GM10248 (cell line): ENCODE measurements at places on chromosomes 6 and 20.

DNA sequence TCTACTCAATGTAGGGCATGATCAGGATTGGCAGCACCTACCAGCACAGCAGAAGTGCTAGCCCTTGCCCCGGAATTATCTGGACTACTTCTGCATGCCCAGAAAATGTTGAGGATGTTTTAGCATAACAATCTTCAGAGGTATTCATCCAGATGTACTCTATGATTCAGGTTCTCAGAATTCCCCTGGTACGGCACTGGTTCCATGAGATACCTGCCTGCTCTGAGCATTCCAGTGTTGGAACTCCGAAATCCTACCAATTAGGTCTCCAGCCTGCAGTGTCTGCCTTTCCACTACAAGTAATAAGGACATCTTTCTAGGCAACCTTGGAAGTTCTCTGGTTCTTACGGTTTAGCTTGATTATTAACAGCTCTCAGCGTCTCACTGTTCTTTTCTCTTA lies 554.5 kb downstream of the HACE1 start:
- no peak for DNase-seq

DNA sequence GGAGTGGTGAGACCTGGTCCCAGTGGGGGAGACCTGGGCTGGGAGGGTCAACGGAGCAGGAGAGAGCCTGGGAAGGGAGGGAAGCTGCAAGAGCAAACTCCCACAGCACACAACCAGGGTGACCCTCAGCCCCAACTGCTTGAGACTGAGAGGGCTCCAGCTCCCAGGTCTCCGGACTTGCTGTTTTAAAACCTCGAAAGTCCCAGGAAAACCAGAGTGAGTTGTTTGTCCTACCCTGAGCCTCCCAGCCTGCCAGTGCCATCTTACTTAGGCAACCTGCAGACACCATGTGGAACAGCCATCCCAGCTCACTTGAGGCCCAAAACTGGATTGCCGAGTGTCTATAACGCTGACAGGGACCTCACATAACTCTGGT lies 4.8 kb upstream of the NTSR1 start:
- no peak for DNase-seq

DNA sequence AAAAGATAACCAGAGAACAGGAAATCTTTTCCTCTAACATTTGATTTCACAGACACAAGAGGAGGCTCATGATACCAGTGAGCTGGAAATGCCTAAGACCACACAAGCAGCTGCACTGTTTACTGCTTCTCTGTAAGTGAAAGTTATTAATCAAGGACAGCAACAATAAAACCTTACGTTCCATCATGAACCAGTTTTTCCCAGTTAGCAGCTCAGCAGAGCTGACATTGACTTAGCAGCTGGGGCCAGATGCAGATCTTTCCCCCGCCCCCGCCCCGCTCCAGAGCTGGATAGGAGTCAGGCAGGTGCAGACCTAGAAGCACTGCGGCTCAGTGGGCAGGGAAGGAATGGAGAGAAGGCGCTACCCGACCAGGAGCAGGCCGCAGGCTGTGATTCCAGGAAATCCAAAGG lies 275.2 kb downstream of the GMDS start:
- no peak for DNase-seq

DNA sequence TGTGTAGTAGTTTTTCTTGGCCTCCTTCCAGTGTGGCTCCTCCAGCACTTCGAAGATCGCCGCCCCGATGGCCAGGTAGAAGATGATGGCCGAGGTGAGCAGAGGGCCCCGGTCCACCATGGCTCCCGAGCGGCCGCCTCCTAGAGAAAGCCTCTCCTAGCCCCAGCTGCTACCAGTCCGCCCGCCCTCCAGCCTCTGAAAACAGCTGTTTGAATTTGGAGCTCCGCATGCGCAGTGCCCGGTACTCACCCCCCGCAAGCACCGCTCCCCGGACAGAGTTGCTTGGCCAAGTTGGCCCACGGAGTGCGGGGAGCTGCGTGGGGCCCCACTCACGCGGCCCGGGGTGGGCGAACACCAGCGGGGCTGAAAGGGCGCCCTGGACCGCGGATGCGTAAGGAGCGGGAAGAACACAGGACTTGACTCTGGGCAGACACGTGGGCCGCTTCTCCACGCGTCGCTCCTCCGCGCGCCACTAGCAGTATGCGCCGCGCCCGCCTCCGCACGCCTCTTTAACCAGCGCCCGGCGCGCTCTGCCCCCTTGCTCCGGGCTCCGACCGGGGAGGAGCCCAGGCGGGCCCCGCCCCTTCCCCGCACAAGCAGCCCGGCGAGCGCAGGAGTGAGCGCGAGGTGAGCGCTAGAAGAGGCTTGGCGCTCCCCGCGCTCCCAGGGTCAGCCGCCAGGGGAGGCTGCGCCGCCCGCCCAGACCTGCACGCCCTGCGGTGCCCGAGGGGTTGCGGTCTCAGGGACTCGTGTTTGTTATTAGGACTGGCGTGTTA lies at the start of gene KCNK5:
KCNK5 (minus strand) TSS at position 484 of the 776 bp plus-strand sequence; CDS start at position 120, 364 bp downstream.
- DNase-seq = peak; percentile 83

DNA sequence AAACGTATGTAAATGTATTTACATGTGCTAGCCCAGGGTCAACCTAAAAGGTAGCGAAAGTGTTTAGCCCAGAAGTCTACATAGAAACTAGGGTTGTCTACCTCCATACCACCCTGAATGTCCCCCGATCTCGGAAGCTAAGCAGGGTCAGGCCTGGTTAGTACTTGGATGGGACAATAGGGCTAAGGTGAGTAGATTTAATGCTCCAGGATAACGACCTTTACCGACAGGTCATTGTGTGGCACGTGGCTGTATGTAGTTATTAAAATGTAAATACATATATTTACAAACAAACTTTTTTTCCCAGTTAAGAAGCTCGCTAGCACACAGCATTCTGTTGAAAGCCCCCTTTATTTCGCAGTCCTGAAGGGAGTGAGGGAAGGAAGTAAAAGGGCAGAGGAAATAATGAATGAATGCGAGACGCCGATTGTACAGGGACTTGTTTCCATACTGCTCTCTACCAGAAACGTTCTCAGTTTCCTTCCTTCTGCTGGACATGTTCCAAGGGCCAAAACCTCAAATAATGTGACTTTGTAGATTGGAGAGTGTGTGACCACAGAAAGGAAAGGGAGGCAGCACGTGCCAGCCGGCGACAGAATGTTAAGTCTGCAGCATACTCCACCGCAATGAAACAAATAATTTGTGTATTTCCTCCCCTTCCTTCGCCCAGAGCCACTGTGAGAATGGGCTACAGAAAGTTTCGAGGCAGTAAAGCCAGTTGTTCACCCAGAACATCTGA lies 612 bp downstream of the ADAT2 start:
- DNase-seq = peak; percentile 20

DNA sequence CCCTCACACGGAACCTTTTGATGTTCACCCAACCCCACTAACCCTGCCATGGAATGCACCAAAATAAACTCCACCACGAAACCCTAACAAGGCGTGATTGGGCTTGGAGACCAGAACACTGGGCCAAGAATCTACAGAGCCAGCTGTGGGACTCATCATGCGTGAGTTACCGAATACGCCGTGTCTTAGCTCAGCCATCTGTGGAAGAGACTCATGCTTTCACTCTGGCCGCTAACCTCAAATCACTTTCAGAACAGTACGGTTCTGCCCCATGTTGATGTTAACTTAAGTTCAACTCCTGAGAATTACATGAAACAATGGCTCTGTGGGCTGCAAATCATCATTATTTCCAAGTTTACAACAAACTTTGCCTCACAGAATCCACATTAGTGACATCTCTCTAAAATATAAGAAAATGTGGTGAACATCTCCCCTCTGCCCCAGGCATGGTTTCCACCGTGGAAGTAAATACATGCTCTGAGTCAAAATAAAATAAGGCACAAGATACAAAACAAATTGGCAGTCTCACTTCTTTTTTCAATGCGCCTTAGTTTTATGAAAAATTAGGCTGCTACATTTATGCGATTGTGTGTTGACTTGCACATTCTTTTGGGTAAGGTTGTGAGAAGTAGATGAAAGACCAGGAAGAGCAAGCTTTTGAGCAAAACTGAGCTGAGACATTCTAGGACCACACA lies 308.9 kb upstream of the EXOC2 start:
- DNase-seq = peak; percentile 45

GRCh38 chr6:12313306-12313991 lies 23.3 kb downstream of the EDN1 start:
- DNase-seq = no peak

DNA sequence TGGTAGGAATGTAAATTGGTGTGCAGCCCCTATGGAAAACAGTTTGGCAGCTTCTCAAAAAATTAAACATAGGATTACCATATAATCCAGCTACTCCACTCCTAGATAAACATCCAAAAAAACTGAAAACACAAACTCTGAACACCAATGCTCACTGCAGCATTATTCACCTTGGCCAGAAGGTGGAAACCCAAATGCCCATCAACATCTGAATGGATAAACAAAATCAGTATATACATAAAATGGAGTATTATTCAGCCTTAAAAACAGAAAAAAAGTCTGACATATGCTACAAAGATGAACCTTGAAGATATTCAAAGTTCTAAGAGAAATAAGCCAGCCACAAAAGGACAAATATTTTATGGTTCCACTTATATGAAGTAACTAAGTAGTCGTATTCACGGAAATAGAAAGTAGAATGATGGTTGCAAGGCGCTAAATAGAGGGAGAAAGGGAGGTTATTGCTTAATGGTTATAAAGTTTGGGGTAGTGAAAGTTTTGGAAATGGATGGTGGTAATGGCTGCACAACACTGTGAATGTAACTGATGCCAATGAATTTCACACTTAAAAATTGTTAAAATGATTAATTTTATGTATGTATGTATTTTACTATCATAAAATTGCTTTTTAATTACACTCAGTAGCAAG lies 4.0 kb downstream of the PHF10 start:
- DNase-seq = no peak

GRCh38 chr20:4135385-4136077 lies 120.2 kb upstream of the RNF24 start:
- no peak for DNase-seq

- DNase-seq = no peak
Measured at GRCh38 chr6:23145781-23146180, 576.4 kb downstream of the HDGFL1 start.

DNA sequence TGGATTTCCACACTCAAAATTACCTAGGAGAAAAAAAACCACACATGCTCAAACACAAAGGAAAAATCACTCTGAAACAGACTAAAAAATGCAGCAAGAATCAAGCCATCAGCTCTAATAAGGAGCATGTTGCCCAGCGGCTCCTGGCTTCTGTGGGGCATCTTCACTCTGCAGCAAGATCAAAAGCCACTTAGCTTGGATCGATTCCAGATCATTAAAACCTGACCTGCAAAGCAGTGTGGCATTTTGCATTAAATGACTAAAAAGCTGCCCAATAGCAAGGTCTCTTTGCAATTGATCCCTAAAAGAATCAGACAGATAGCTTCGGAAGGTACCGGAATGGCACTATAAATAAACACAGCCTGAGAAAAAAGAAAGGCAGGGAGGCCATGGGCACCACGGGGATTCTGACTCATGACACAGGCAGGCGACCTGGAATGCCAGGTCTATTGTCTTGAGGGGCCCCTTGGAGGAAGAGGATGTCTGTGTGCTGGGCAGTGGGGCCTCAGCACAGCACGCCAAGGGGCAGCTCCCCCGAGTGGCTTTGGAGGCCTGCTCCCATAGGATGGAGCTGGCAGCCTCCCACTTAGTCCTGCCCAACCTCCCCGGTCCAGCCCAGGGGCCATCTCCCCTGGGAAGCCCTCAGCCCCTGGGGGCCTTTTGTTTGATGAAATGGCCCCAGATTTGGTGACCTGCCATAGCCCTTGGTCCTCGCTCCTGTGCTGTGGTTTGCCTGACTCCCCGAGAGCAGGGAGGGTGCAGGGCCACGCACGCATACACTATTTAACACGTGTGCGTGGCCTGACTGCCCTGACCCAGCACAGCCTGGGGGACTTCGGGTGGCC lies 7.6 kb downstream of the LEMD2 start:
- DNase-seq = no peak

DNA sequence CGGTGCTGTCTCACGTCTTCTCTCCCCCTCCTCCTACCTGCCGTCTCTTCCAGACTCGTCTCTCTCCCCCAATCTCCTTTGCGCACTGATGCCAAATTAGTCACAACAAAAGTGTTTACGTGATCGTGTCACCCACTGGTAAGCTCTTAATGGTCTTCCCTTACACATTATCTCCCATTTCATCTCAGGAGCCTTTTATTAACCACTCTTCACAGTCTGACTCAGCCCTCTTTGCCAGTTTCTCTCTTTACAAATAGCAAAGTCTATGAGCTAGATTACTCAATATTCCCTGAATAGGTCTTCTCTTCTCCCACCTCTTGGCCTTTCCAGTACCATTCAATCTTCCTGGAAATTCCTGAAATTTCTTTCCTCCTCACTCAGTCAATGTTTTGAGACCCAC lies 247.0 kb downstream of the ESR1 start:
- no peak for DNase-seq

DNA sequence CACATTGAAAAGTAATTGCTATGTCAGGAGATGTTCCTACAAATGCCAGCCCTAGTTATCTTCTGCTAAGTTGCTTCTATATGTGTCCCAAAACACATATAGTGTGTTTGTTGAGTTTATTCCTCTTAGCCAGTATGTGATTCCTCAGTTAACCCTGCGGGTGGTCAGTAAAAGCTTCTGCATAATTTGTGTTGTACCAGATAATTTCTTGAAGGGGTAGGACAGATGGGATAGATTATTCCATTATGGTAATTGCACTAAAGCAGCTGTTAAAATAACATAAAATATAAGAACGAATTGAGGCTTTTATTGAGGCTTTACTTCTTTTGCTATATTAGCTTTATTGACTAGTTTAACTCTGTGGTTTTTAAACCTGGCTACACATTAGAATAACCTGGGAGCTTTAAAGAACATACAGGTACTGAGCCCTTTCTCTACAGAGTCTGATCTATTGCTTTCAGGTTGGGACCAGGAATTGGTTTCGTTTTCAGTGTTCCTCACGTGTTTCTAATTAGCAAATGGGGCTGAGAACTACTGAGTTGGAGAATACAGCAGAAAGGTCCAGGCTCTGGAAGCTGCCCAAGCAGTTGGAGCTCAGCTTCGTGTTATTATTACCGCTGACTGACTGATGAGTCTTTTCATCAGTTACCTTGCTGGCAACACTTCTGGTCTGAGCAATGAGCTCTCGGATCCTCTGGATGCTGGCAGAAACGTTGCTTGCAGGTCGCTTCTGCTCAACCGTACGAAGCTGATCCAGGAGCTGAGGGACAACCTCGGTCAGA lies 56.9 kb downstream of the FAM229B start:
- no peak for DNase-seq

DNA sequence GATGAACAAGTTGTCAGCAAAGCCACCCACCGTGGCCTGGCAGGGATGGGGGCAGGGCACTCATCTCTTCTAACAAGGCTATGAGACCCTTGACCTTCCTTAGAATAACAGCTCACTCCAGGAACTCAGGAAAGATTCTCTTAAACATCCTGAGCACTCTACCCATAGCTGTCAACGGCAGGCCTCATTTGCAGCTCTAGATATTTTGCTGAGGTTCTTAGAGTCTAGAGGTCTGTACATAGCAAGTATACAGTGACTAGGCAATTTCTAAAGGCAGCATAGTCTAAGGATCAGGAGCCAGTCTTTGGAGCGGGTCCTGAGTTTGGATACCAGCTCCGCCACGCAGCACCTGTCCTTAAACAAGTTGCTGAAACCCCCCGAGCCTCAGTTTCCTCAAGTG lies 11.7 kb downstream of the TRERF1 start:
- no peak for DNase-seq

GRCh38 chr6:127177030-127177922 lies 58.8 kb downstream of the RSPO3 start:
- no peak for DNase-seq

- DNase-seq = no peak
Measured at GRCh38 chr20:63370618-63371187, 9.6 kb upstream of the CHRNA4 start.

GRCh38 chr20:50398821-50399554 lies 111.2 kb upstream of the PTPN1 start:
- no peak for DNase-seq
